ENCODE measurements at places on chromosomes 7 and 10.

- no peak for DNase-seq
Observed at GRCh38 chr7:93279541-93279940, 47.4 kb downstream of the VPS50 start.

DNA sequence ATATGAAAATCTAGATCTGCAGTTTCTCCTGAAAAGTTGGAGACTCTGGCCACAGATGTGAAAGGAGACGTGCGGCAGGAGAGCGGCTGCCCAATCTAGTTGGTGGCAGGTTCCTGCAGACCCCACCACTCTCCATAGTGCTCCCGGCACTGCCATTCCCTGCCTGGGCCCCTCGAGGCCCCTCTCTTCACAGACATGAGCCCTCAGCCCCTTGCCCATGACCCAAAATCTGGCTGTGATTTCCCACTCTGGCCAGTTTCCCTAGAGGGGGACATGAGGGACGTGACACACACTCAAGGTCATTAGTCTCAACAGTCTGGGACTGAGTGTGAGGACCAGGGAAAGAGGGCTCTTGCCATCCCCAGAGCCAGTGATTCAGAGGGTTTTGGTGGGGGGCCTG is 138.7 kb downstream of the PTPN20 start:
- DNase-seq = no peak

GRCh38 chr10:29553544-29554250 is 81.1 kb downstream of the SVIL start:
- no peak for DNase-seq

DNA sequence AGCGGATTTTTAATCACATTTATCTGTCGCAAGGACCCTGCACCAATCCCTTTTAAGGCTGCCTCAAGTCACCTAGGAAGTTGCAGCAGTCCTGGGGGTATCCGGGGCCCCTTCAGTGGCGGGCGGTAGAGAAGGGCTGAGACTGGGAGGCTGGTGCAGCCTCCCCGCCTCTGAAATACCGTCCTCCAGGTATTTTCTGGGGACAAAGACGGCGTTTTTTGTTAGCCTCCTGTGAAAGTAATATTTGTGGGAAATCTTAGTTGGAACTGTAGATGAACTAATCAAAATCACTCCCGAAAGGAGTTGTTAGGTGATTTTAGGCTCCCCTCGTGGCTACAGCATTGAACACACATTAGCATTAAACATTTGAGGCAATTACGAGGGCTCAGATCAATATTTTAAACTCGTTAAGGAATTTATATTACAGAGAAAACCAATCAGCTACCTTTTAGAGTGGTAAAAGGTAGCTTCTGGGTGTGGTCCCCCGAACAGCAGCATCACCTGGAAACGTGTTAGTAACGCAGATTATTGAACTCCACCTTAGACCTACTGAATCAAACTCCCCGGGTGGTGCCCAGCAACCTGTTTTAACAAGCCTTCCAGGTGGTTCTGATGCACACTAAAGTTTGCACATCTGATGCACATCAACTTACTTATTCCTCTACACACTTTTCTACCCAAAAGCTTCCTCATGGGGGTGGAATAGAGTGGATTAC is 530 bp upstream of the ANXA7 start:
- DNase-seq = no peak

- DNase-seq = no peak
Observed at GRCh38 chr7:100867776-100868485, 744 bp downstream of the TRIP6 start.

- DNase-seq = no peak
Observed at GRCh38 chr7:91033574-91033973, 230.7 kb upstream of the FZD1 start.
